T-cell (primary cell): ENCODE measurements at places on chromosomes 1 and 21.

GRCh38 chr1:84940481-84940880 is 47.5 kb upstream of the LPAR3 start:
- DNase-seq, result no peak

- DNase-seq, result no peak
These were observed 67.4 kb downstream of the LYST start for GRCh38 chr1:235799264-235799663.

GRCh38 chr1:33928251-33928650 is 64.4 kb downstream of the HMGB4 start:
- no peak for DNase-seq

GRCh38 chr1:2948001-2948750 is 73.1 kb upstream of the ACTRT2 start:
- no peak for DNase-seq

DNA sequence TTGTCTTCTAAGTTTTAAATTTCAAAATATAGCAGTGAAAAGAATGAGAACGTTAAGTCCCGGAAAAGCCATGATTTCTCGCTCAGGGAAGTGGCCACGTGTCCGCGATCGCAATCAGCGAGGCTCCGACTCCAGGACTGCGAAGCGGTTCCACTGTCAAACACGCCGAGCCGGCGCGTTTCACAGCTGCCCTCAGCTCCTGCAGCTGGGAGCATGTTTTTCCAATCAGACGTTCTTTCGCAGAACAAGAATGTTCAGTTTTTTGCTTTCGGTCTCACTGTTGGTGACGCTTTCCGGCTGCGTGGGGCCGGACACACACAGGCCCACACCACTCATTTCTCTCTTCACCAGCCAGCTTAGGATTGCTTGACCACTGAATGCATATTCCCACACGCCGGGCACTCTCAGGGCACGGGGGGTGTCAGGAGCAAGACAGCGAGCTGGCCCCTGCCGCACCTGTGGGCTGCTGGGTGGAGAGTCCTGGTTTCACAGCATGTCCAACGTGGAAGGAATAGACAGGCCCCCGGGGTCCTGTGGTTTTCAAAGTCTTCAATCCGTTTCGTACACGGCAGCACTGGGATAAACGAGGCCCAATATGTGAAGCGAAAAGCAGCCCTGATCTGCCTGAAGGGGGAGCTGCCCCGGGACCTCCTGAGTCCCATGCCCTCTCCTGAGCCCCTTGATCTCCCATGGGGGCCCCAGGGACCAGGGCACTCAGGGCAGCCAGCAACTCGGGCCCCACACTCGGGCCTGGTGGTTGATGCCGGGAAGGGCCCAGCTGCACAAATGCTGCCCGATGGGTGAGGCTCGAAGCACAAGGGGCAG is 47.3 kb upstream of the COL18A1 start:
- DNase-seq, result no peak

DNA sequence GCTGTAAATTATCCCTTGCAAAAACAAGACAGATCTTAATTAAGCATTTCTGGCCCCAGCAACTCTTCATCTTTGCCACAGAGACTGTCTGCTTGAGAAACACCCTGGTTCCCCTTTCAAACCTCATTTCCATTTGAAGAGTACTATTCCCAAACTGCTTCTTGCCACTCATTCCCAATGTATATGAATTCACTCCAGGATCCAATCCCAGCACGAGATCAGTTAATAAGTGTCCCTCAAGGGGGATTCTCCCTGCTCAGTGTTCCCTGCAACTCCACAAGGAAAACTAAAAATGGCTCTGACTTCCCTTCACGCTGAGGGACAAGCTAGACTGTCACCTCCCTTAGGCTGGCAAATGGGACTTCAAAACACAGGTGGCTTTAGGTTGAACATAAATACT is 173.2 kb downstream of the SIPA1L2 start:
- DNase-seq, result no peak

DNA sequence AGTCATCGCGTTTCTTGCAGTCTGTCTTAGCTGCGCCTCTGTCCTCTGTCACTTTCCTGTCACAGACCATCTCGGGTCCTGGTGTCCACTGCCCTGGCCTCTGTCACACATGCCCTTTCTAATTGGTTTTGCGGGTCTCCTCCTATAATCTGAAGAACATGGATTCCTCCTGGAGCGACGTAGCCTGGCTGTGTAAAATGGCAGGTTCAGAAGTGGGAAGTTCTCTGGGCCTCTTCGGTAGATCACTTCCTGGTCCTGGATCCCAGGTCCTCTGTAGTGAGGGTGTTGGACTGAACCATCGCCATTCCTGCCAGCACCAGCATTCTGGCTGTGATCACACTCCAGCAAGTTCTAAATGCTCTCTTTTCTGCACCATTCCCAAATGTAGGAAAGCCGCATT is 857 bp downstream of the FAM3B start:
- no peak for DNase-seq

DNA sequence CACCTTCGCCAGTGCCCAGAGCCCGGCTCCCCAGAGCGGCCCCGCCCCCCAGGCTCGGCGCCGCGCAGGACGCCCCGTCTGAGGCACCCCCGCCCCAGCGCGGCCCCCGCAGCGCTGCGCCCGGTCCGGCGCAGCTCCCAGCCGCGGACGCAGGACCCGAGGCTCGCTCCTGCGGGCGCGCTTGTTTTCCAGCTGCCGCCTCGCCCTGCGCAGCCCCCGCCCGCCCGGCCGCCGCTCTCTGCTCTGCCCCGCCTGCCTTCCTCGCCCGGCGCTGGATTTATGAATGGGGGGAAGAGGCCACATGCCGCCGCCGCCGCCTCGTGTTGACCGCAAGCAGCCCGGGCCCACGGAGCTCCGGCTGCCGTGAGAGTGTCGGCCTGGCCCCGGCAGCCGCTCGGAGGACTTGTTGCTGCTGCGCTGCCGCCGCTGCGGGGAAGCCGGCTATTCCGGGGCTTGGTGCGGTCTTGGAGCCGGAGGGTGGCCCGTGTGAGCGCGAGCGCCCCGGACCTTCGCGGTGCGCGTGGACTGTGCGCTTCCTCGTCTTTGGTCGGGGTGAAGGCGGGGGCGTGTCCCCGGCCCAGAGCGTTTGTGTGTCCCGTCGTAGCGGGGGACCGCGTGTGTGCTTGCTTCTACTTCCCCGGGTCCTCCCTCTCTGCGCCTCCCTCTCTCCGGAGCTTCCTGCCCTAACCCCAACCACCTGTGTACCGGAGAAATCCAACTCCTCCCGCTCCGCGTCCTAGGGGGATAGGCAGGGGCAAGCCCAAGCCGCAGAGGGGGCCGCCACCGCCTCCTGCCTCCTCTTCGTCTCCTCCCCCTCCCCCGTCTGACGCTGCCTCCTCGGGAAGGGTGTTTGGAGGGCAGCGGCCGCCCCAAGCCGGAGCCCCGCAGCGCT is 736 bp downstream of the KCNC4 start:
- DNase-seq, result peak; percentile 27

- DNase-seq, result no peak
These were observed 13.9 kb upstream of the MAP3K21 start for GRCh38 chr1:233313434-233314155.

DNA sequence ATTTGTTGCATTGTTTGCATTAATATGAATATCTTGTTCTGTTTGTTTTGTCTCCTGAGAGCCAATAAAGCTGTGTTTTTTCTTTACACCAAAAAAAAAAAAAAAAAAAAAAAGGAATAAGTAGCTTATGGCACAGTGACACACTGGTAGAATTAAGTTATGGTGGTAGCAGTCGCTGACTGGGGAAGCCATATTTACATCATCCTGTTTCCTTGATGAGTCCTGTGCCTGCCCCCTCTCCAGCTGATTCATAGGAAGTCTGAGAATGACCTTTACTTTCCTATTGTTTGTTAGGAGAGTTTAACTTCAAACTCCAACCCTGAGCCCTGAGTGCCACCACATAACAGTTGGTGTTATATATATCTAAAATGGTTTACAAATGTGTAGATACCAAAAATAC is 62.2 kb downstream of the OBSCN start:
- no peak for DNase-seq

GRCh38 chr1:169364948-169365347 is 2.6 kb downstream of the NME7 start:
- DNase-seq, result no peak

DNA sequence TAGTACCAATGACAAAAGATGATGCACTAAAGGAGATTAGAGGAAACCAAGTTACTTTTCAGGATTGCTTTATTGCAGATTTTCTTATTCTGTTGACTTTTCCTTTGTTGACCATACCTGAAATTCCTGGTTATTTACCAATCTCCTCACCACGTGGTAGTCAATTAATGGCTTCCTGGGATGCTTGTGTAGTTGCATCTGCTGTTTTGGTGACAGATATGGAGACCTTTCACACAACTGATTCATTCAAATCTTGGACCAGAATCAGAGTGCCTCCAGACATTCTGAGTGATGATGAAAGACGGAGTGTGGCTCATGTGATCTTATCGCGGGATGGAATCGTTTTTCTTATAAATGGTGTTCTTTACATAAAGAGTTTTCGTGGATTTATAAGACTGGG is 91.3 kb downstream of the CATSPERE start:
- no peak for DNase-seq

- no peak for DNase-seq
These were observed 77.6 kb downstream of the CLSTN1 start for GRCh38 chr1:9746211-9746610.

DNA sequence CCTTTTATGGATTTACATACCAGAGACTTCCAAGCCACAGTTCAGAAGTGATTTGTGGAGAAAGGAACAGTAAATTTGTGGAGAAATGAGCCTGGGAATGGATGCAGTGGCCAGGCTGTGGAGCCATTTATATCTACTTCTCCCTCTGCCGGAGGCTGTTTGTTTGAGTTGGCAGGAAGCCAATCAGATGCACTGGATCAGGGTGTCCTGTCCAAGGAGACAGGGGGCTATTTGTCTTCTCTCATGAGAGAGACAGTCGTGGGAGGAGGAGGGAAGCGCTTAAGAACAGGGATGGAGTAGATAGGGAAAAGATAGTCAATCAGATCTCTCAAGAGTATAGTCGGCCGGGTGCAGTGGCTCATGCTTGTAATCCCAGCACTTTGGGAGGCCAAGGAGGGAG is 2.8 kb upstream of the HAPLN2 start:
- DNase-seq, result no peak

- no peak for DNase-seq
These were observed 24.2 kb downstream of the MAEL start for GRCh38 chr1:167013108-167013929.

DNA sequence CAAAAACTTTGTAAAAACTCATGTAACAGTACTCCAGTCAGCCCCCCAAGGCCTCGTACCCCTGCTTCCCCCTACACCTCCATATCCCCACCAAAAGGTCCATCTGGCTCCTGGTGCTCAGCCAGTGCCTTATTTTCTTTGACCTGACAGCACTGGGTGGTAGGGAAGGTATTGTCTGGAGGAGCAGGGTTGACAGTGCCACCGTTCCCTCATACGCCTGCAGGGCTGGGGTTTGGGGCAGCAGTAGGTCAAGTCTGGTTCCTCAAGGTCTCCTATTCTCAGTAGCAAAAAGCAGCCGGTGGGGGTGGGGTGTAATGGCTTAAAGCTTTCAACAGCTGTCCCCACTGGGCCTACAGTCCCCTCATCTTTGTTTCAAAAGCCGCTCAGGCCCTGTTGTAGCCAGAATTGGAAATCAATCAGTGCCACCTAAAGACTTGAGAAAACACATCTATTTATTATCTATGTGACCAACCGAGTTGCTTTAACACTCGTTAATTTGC is 25.3 kb upstream of the TTF2 start:
- DNase-seq, result no peak

GRCh38 chr1:30778154-30778978 is 20.8 kb upstream of the LAPTM5 start:
- DNase-seq, result no peak

GRCh38 chr1:218468711-218469110 is 123.6 kb downstream of the TGFB2 start:
- no peak for DNase-seq

- no peak for DNase-seq
These were observed 230.8 kb downstream of the NEGR1 start for GRCh38 chr1:72051538-72051937.

DNA sequence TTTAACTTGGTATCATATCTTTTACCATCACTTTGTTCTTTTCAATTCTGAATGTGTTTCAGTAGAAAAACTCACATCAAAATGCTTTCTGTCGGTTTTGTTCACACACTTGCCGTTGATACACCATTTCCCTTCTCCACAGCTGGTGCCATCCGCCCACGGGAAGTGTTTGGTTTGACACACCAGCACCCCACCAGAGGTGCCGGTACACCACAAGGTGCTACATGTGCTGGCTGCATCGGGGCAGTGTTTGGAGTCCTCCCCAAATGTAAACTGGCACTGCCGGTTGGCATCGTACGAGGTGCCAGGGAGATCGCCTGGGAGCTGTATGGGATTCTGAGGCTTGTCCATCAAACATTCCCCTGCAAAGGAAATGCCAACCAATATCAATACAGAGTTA is 5.0 kb downstream of the ADAMTS1 start:
- peak; percentile 21 for DNase-seq

DNA sequence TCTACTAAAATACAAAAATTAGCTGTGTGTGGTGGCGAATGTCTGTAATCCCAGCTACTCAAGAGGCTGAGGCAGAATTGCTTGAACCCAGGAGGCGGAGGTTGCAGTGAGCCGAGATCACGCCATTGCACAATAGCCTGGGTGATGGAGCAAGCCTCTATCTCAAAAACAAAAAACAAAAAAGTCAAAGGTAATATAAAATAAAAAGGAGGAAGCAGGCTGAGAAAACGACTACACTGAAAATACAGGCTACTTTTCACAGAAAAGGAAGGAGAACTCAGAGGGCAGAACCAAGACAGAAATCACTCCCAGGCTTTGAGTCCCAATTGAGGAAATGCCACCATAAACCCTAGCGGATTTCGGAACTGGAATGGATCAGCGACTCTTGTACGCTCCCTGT is 5.9 kb upstream of the A3GALT2 start:
- no peak for DNase-seq

GRCh38 chr21:14736162-14736561 is 190.0 kb upstream of the SAMSN1 start:
- no peak for DNase-seq

- no peak for DNase-seq
These were observed 127.4 kb downstream of the DHRS3 start for GRCh38 chr1:12490532-12491142.

- DNase-seq, result no peak
These were observed 19.3 kb upstream of the LSS start for GRCh38 chr21:46247699-46248421.

DNA sequence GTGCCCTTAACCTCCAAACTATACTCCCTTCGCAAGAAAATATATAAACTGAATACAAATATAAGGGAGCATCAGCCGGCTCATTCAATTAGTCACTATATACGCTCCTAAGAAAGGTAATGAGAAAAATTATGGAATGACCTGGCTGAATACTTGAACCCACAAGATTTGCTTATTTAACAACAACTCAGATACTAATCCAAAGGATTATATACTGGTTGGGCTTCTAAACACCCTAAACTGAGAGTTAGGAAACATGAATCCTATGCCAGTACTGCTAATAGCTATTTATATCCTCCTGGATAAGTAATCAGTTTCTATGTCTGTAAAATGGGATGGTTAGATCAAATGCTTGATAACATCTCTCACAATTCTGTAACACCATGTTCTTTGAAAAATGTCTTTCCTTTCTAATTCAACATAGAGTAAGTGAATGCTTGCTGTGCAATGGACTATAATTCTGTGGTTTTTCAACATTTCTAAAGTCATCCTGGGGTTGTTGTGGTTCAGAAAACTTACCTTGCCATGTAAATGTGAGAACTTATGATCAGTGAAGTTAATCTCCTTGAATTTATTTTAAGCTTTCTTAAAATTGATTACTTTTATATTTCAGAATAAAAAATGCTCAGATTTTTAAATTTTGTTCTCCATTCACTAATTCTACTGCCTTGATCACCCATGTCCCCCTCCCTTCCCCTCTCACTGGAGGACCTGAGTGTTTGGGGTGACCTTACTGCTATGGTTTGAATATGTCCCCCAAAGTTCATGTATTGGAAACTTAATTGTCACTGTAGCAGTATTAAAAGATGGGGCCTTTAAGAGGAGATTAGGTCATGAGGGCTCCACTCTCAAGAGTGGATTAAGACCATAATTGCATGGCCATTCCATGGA is 14.5 kb downstream of the DUSP10 start:
- DNase-seq, result no peak
